GDM1 (cell line): ENCODE measurements at places on chromosomes 7 and 10.

DNA sequence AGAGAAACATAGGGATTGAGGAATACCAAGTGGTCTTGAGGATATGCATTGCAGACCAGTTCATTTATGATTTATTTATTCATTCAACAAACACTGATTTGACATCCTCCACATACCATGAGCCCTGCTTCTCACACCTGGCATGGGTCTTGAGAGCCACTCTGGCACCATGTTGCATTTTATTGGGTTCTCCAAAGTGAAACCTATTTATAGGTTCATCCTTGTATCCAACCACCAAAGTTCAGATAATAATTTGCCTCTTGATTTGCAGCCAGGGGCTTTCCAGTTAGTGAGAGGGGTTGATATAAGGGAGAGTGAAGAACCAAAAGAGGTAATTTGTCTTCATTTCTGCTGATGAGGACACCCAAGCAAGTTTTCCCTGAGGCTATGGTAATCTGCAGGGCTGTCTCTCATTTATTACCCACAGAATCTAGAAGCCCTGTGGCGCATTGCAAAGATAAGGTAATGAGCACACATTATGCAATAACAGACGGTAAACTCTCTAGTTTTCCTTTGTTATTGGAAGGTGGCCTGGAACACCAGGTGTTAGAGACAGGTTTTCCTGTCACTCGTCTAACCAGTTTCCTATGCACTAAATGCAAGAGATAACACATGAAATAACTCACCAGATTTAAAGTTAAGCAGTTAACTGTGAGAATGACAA is 28.8 kb upstream of the ICA1 start:
- no peak for DNase-seq

GRCh38 chr7:16803125-16803524 is 1.7 kb downstream of the AGR2 start:
- DNase-seq, result no peak

DNA sequence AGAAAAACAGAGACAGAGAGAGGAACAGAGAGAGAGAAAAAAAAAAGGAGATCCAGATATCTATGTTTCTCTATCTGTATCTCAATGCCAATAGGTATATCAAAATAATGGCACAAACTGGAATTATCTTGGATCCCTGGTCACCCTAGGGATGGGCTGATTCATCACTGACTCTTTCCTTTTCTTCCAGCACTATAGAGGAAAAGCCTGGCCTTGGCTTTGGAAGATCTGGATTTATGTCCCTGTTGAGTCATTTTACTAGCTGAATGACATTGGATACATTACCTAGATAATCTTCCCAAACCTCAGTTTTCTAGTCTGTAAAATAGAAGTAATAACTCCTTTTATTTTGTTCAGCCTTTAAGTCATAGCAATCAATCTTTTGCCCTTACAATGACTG is 152.8 kb upstream of the GDF10 start:
- no peak for DNase-seq

DNA sequence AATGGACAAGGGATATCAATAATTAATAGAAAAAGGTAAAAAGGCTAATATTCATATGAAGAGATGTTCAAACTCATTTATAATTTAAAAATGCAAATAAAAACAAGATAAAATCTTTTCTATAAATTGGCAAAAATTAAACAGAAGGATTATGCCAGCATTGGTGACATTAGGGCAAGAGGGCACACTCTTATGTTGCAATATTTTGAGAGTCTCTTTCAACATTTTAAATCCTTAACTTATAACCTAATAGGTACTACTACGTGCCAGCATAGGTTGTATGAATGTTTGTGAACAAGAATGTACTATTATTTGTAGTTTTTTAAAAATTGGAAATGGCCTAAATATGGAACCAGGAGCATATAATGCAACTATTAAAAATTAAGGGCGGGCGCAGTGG is 24.8 kb upstream of the PNLIPRP3 start:
- no peak for DNase-seq

DNA sequence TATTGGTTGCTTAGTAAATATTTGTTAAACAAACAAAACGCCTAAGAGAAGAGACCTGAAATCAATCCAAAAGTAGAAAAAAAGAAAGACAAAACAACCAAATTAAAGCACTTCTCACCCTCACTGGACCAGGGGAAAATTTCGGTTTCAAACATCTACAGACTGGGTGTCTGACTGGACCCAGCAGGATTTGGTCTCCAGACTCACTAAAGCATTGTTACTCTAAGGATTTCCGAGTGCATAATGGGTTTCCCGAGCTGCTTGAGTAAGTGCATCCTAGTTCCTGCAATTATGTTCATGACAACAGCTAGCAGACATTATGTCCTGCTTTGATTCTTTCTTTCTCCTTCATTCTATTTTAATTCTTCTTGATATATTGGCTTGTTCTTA is 51.8 kb upstream of the FAM3C start:
- DNase-seq, result no peak

- no peak for DNase-seq
Observed at GRCh38 chr7:41020056-41020455, 682.8 kb downstream of the INHBA start.

DNA sequence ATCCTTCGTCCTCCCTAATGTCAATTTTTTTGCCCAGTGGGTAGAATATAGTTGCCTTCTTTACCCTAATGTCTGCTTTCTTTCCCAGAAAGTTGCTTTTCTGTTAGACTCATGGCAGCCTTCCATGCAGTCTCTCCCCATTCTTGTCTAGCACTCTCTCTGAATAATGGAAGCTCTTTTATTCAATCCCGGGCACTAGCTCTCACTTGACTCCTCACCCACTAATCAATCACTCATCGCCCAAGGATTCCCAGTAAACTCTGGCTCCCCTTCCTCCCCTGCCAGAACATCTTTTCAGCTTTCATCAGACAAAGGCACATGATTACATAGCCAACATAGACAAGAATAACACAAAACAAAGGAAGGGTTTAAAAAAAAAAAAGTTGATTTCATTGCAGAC is 100.2 kb upstream of the RELN start:
- no peak for DNase-seq

- no peak for DNase-seq
Observed at GRCh38 chr10:28734938-28735759, 57.8 kb downstream of the BAMBI start.

DNA sequence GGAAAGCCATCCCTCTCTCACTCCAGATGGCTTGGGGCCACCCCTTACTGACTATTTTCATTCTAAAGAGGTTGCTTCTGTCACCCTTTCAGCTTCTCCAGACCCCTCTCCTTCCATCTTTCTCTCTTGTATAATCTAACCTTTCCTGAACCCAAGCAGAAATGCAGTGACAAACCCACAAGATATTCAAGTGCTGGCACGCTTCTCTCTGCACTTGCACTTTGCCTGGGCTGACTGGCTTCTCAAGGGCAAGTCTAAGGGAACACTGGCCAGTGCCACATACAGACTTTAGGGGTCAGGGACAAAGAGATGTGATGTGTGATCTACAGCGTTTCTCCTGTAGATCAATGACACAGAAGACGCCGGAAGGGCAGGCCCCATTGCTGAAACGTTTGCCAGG is 150.4 kb upstream of the LANCL2 start:
- no peak for DNase-seq

DNA sequence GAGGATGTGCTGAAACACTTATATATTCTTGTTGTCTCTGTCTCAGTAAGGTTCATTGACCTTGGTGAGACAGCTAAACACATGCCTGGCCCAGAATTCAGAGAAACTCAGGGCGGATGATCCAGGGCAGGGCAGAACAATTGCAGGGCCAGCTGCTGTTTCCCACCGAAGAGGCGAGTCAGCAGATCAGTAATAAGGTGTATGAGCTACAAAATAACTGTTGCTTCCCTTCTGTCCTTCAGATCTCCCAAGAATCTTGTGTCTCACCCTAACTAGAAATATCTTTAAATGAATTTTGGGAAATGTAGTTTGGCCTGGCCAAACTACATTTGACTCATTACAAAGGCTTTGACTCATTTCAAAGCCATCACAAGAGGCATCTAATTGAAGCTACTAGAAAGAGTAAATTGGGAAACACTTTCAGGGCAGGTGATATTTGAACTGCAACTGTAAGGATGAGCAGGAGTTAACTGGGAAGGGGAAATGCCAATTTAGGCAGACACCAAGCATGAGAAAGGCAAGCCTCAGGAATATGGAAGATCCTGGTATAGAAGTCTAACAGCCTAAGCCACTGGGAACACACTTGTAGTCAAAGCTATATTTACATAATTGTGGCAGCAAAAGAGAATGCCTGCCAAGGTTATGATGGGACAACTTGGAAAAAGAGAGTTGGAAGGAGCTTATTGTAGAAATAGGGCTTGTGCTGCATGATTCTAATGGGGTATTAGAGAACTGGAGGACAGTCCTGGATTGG is 24.5 kb upstream of the CELF2 start:
- DNase-seq, result no peak

GRCh38 chr10:77899690-77900089 is 26.9 kb downstream of the DLG5 start:
- DNase-seq, result no peak

DNA sequence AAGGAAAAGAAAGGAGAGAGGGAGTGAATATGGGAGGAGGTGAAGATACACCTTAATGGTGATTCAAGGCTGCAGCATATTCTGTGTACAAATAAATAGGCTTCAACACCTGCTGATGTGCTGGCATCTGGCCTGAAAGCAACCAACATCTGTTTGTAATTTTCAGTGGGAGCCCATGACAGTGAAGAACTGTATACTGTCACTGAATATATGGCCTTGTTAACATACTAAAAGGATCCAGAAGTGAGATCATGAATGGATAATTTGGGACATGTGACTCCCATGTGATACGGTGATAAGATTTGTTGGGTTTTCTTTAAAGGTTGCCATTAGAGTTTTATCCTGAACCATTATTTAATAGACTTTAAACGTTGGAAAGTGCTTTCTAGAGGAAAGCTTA is 459.3 kb downstream of the CNTNAP2 start:
- no peak for DNase-seq

- DNase-seq, result peak; percentile 58
Observed at GRCh38 chr10:92517034-92517655, 56.7 kb downstream of the IDE start.

GRCh38 chr10:96625173-96625572 is 38.4 kb upstream of the TM9SF3 start:
- no peak for DNase-seq

DNA sequence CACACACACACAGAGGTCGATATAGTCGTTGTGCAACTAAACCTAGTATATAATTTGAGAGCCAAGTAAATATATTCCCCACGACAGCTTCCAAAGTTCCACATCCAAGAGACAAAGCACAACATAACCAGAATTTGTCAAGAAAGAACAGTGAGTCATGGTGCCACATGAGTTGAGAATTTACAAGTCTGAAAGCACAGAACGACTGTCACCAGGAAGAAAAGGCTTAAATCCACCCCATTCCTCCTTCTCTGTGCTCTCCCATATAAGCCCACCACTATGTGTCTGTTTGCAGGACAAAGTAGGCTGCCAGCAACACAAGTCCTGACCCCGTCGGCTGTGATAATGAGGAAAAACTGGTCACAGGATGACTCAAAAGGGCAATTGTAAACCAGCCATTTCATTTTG is 32.8 kb downstream of the GSAP start:
- no peak for DNase-seq

- DNase-seq, result no peak
Observed at GRCh38 chr10:71429929-71430328, 33.2 kb downstream of the CDH23 start.

DNA sequence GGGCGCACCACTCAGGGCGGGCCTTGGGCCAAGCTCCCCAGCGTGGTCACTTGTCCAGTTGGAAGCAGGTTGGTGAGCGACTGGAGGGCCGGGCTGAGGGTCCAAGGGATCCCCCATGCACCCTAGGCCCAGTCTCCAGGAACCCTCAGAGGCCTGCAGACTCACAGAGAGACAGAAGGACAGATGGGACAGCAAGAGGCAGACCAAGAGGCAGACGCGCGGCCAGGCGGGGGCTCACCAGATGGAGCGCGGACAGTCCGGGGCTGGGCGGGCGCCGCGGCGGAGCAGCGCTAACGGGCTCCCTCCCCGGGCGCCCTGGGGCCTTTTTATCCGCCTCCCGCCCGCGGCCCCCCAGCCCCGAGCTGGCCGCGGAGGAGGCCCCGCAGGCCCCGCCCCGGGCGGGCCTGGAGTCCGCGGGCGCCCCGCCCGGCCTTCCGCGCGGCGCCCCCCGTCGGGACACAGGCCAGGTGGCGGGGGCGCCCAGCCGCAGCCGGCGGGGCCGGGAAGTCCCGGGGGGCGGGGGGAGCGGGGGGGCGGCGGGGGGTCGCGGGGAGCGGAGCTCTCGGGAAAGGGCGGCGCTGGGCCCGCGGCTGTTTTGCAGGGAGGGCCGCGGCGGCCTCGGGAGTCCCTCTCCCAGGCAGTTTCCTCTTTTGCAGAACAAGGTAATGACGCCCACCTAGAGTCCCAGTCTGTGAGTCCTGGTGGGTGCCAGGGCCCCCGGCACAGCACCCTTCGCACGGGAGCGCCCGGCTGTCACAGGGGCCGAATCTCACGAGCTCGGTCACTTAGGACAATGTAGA is at the start of gene LOXL4:
Gene LOXL4 (minus strand): TSS at position 301 of the 800 bp plus-strand sequence. CDS start 5,175 bp downstream, outside the sequence.
- DNase-seq, result no peak

DNA sequence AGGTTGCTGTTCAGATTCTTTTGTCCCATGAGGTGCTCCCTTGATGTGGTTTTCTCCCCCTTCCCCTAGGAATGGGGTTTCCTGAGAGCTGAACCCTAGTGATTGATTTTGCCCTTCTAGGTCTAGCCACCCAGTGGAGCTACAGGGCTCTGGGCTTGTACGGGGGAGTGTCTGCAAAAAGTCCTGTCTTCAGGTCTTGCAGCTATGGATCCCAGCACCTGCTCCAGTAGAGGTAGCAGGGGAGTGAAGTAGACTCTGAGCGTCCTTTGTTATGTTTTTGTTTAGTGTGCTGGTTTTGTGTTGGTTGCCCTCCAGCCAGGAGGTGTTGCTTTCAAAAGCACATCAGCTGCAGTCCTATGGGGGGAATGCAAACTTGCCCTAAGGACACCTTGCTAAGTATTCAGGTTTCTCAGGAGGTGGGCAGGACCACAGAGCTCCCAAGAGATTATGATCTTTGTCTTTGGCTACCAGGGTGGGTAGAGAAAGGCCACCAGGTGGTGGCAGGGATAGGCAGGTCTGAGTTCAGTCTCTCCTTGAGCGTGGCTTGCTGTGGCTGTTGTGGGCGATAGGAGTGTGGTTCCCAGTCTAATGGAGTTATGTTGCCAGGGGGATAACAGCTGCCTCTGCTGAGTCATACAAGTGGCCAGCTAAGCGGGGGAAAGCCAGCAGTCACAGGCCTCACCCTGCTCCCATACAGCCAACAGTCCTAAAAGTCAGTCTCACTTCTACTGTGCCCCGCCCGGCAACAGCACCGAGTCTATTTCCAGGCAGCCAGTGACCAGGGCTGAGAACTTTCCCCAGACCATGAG is 92.4 kb upstream of the JCAD start:
- peak; percentile 65 for DNase-seq

DNA sequence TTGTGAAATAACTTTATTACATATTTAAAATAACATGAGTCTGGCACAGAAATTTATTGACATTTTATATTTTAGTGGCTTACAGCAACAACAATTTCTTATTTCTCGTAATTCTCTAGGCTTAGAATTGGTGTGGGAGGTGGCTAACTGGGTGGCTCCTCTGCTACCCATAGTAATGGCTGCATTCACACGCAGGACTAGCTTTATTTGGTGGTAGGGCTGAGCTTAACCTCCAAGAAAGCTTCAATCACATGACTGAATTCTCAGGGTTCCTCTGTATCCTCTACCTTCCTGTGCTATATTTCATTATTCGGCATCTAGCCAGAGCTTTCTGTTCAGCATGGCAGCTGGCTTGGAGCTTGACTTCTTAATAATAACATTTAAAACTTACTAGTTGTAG is 138.8 kb downstream of the ZWINT start:
- DNase-seq, result no peak

- no peak for DNase-seq
Observed at GRCh38 chr10:116707981-116708380, 34.4 kb downstream of the HSPA12A start.

GRCh38 chr7:28065308-28065707 is 115.3 kb downstream of the JAZF1 start:
- DNase-seq, result no peak
